Activated CD8-positive, alpha-beta memory T cell treated with anti-CD3 and anti-CD28 coated beads for 48 hours (primary cell): ENCODE measurements at places on chromosomes 7 and 10.

DNA sequence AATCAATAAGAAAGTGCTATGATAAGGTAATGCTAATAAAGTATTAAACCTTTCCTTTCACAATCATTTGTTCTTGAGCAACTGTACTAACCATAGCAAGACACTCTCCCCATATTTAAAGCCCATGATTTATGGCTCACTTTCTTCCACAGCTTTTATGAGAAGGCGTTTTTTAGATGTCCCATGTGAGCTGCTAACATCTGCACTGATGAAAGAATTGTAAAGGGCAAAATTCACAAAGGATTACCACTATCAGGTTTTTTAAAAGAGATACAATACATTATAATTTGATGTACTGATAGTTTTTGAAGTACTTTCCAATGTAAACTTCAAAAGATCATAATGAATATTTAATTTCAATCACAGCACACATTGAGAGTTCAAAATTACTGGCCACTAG, 75.7 kb downstream of the RNLS start:
- DNase-seq, result no peak

DNA sequence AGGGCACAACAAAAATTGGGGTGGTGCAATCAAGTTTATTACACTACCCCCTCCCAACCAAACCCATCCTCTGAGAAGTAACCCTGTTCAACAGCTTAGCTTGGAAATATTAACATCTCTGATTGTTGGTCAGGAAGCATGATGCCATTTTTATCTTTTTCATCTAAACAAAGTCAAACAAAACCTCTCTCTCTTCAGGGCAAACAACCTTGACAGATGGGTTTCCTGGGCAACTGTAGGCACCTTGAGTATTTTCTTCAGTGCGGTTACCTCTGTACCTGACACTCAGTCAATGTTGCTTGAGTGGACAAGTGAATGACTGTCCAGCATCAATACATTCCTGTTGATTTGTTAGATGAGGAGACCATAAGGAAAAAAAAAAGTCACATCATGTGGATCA, 183.6 kb downstream of the NRP1 start:
- no peak for DNase-seq

DNA sequence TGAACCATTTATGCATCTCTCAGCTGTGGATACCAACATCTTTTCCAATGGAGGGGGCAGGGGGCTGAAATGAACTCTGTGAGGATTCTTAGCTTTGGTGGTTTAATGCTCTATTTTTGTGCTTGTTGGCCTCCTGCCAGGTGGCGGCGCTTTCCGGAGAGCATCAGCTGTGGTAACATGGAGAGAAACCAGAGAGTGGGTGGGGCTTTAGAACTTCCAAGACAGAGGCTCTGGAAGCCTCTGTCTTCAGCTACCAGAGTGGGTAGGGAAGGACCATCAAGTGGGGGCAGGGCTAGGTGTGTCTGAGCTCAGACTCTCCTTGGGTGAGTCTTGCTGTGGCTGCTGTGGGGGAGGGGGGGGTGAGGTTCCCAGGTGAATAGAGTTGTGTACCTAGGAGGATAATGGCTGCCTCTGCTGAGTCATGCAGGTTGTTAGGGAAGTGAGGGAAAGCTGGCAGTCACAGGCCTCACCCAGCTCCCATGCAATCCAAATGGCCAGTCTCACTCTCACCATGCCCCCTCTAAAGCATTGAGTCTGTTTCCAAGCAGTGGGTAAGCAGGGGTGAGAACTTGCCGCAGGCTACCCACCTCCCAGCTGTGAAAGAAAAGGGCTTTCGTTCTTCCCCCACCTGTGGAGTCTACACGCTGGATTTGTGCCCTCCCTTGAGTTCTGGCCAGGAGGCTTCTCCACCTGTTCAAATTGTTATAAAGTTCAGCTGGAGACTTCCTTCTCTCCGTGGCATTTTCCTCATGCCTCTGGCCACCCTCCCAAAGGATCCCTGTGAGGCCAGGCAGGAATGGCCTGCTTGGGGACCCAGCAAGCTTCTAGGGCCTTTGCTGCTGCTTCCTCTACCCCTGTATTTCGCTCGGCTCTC, 527.0 kb downstream of the NEBL start:
- no peak for DNase-seq

GRCh38 chr7:50507898-50508470, 57.2 kb downstream of the DDC start:
- no peak for DNase-seq

DNA sequence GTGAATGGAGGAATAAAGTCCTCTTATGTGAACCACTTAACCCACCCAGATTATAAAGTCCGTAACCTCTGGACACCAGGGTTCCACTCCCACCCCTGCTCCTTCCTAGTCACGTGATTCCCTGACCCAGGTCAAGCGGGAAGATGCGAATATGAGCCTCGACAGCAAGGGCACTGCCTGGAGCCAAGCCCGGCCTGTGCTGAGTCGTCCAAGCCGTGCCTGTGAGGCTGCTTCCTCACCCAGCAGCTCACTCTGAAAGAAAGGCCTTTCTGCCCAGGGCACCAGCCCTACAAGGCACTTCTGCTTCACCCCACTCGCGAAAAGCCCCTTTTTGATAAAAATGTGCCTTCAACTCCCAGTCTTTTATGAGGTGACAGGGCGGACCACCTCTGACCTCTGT, 85.8 kb downstream of the CYTH3 start:
- DNase-seq, result no peak

GRCh38 chr10:49609283-49610113, 612 bp upstream of the SLC18A3 start:
- no peak for DNase-seq

DNA sequence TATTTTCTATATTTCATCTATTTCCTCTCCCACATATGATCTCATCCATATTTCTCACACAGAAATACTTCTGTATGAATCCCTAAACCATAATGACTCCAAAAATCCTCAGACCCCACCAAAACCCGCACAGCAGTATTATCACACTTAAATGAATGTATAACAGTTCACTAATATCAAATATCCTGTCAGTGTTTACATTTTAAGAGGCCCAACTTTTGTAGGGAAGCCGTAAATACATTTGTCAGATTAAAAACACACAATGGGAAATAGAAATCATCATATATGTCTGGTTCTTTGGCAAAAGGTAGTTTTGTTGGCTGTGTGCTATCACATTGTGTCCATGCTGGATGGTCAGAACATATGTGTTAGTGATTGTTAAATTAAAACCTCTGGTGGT, 4.2 kb downstream of the AUTS2 start:
- DNase-seq, result no peak

- no peak for DNase-seq
Measured at GRCh38 chr10:128137877-128138276, 11.7 kb upstream of the MKI67 start.

DNA sequence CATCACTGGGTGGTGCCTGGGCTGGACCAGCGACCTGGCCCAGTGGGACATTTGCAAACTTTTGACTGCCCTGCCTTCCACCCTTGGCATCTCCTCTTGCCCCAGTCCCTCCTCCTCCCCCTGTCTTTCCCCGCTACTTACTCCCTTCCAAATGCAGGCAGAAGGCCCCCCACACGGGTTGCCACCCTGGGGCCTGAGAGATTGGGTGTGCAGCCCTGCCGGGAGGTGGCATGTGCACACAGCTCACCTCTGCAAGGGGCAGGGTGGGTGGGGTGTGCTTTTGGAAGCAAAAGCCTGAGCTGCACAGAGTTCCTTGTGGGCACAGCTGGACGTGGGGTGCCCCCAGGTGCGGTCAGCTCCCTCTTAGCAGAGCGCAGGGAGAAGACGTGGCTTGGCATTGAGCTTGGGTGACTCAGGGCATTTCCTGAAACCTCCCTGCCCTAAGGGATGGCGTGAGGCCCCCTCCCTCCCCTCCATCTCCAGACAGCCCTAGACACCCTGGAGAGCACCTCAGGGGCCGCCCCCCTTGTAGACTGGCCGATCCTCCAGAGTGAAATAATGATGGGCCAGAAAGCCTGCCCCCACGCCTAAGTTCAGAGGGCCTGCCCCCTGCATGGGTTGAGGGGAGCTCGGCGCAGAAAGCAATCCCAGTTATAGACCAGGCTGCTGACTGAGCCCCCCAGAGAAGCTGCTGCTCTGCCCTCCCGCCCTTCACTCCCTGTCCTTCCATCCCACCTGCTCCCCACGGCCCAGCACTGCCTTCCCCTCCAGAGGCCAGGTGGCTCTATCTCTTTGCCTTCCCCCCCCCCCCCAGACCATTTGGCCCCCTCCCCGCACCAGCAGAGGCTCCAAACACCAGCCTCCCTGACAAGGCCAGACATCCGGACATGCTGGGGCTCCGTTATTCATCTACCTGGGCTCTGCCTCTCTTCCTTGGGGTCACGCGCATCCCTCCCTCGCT, 2.3 kb upstream of the SHH start:
- DNase-seq, result no peak

GRCh38 chr10:97736403-97736901, 476 bp upstream of the ZFYVE27 start:
- no peak for DNase-seq

GRCh38 chr10:49656845-49657493, 22.5 kb upstream of the C10orf53 start:
- DNase-seq, result no peak

GRCh38 chr10:21047096-21047495, 150.0 kb upstream of the NEBL start:
- DNase-seq, result no peak

- no peak for DNase-seq
Measured at GRCh38 chr7:133382775-133383559, 130.1 kb downstream of the EXOC4 start.

DNA sequence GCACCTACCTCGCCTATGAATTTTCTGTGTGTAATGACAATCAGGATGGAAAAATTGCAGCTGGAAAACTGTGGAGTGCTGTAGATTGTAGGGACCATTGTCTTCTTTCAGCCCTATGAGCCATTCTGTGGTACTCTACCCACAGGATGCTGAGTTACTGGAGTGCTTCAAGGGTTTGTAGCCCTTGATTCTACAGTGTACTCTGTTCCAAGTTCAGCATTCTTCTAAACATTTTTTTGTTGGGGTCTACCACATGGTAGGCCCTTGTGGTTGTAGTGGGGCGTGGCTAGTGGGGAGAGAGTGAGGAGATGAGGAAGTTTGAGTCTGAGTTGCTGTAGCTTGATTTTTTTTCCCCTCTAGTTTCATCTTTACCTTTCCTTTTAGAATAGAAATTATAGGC, 33.5 kb downstream of the REEP3 start:
- DNase-seq, result no peak

- DNase-seq, result no peak
Measured at GRCh38 chr7:101586906-101587677, 42.0 kb downstream of the MYL10 start.

- DNase-seq, result no peak
Measured at GRCh38 chr10:88542522-88542921, 40.6 kb downstream of the RNLS start.
